ENCODE measurements at places on chromosomes 4 and X.

GRCh38 chr4:20095805-20096541 is 155.7 kb upstream of the SLIT2 start:
- no peak for DNase-seq

- DNase-seq = no peak
Measured at GRCh38 chrX:8084006-8084405, 87.1 kb downstream of the VCX2 start.

DNA sequence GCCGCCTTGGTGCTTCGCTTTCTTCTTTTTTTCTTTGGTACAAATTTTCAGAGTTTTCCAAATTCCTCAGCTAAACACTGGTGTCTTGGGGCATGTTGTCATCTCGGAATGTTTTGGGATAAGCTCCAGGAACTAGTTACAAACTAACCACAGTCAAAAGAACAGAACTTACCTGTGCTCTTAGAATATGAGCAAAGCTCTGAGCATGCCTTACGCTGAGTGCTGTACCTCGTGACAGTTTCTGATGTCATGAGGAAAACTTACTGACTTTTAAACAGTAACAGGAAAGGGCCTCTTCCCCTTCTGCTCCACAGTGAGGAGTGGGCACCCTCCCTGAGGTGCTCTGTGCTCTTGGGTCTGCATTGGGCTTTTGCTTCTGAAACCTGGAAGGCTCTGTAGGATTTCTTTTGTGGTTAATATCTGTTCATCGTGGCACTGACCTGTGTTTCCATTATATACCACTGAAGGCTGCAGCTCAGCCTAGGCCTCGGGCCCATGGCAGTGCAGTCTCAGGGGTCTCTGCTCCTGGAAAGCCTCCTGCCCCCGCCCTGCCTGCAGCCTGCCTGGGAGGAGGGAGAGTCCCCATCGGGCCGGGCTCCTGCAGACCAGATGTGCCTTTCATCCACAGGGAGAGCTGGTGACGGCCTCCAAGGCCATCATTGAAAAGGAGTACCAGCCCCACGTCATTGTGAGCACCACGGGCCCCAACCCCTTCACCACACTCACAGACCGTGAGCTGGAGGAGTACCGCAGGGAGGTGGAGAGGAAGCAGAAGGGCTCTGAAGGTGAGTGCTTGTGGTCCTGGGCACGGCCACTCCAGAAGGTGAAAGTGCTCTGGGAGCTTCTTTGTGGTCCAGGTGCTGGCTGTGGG is 48.7 kb downstream of the NOP14 start:
- no peak for DNase-seq

GRCh38 chrX:5724123-5724522 is 504.5 kb downstream of the NLGN4X start:
- no peak for DNase-seq

Measured in Panc1 (cell line).